Spinal cord (tissue), 10 donors: ENCODE measurements at places on chromosomes 11 and 22.
A peak's percentile ranks its signal among the peaks of the same experiment; 100 is the strongest.

DNA sequence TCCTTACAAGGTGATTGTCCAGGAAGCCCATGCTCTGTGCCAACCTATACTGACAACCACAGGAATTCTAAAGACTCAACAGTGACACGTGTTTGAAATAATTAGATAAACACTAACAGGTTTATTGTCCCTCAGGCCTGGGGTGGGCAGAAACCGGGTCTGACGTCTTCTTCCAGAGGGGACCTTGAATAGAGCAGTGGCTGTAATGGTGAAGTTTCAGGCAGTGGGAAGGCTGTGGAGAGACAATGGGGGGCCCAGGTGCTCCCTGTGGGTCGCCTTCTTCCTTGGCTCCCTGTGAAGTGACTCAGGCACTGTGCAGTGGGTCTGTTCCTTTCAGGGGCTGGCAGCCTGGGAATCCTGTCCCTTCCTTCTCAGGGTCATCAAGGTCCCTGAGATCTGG lies 54.6 kb downstream of the OTOG start:
- DNase-seq, result no peak
- no peaks in the 10 kb centered on the region for H3K27me3 ChIP-seq
- H3K27ac ChIP-seq, result no peak overlapping the region
- H3K4me1 ChIP-seq, result peaks cover 7% of the 10 kb centered on the region
- no peak overlapping the region for H3K4me3 ChIP-seq

- H3K27me3 ChIP-seq, result no peaks in the 10 kb centered on the region
- no peaks in the 10 kb centered on the region for H3K4me1 ChIP-seq
- H3K4me3 ChIP-seq, result no peak overlapping the region
Measured at GRCh38 chr11:82680252-82680651, 53.4 kb downstream of the FAM181B start.

GRCh38 chr11:95152876-95153856 lies 63.5 kb downstream of the ENDOD1 start:
- H3K27me3 ChIP-seq, result peaks cover 4% of the 10 kb centered on the region
- no peak overlapping the region for H3K4me3 ChIP-seq
- H3K4me1 ChIP-seq, result peaks cover 27% of the 10 kb centered on the region
- no peak overlapping the region for H3K27ac ChIP-seq
- no peak for DNase-seq

GRCh38 chr22:30327864-30328345 lies 1.2 kb upstream of the TBC1D10A start:
- no peak for DNase-seq
- no peak overlapping the region for H3K4me3 ChIP-seq
- peaks cover 27% of the 10 kb centered on the region for H3K36me3 ChIP-seq

DNA sequence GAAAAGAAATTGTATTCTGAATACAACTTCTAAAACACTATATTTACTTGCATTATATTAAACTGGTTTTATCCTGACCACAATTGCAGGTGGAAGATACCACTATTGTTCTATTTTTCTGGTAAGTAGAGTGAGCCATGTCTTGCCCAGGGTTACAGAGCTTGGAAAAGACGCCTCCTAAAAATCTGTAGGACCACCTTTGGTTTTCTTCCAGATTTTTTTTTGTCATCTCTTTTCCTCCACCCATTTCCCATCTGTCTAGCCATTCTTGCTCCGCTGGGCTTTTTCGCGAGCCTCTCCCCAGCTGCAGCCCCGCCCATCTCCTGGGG lies 294 bp upstream of the MTMR3 start:
- no peaks in the 10 kb centered on the region for H3K36me3 ChIP-seq
- H3K27ac ChIP-seq, result no peak overlapping the region
- peaks cover 6% of the 10 kb centered on the region for H3K4me1 ChIP-seq
- no peaks in the 10 kb centered on the region for H3K27me3 ChIP-seq
- peak overlapping the region; percentile 19 for H3K4me3 ChIP-seq

GRCh38 chr11:33881651-33882503 lies 10.0 kb downstream of the LMO2 start:
- no peak for DNase-seq
- H3K27ac ChIP-seq, result no peak overlapping the region
- H3K4me3 ChIP-seq, result no peak overlapping the region
- H3K27me3 ChIP-seq, result peaks cover 2% of the 10 kb centered on the region

DNA sequence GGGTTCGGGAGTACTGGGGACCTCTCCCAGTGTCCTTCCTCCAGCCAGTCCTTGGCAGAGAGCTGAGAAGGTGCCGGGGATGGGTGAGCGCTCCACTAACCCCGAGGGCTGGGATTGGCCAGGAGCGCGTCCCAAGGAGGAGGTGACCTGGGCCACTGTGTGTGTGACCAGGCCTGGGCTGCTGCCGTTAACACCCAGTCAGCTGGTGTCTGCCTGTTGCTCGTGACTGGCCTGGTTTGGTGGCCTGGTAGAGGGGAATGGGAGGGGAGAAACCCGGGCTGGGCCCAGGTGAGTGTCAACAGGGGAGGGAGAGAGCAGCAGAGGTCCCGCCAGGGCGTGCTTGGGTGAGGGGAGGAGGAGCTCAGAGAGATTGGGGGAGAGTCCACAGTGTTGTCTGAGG lies 29.9 kb upstream of the GRAMD4 start:
- peaks cover 51% of the 10 kb centered on the region for H3K36me3 ChIP-seq
- H3K27ac ChIP-seq, result no peak overlapping the region
- peaks cover 83% of the 10 kb centered on the region for H3K4me1 ChIP-seq
- H3K27me3 ChIP-seq, result no peaks in the 10 kb centered on the region

- no peaks in the 10 kb centered on the region for H3K27me3 ChIP-seq
- no peak overlapping the region for H3K4me3 ChIP-seq
- H3K27ac ChIP-seq, result no peak overlapping the region
Measured at GRCh38 chr22:48722661-48723060, 1105.0 kb downstream of the BRD1 start.

DNA sequence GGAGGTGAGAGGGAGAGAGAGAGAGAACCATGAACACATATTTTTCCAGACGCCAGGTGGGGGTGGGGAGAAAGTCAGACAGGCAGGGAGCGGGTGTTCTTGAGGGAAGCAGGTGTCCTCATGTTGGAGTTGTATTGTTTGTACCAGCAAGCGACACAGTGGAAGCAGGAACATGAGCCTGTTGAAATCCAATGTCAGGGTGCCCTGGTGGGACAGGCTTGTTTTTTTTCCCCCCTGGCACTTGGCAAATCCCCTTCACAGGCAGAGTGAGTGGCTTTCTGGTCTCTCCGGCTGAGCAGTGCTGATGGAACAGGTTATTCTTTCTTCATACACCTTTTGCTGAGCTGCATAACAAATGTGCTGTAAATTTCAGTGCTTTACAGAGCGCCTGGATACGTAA lies 125.6 kb downstream of the GRIK4 start:
- H3K4me1 ChIP-seq, result peaks cover 23% of the 10 kb centered on the region
- H3K4me3 ChIP-seq, result no peak overlapping the region
- no peaks in the 10 kb centered on the region for H3K36me3 ChIP-seq
- DNase-seq, result no peak
- no peaks in the 10 kb centered on the region for H3K27me3 ChIP-seq

DNA sequence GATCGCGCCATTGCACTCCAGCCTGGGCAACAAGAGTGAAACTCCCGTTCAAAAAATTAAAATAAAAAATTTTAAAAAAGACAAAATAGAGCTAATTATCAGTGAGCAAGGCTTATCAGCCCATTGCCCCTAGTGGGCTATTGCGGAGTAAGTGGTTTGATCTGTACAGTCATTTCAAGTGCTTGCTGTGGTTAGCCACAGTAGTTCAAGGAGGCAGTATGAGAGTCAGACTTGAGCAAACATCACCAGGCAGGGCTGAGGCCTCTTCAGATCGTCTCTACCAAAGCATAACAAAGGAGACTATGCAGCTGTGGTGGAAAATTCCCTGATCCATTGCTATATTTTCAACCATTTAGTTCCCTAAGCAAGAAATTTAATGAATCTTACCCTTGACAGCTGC lies 4.3 kb upstream of the SBF2 start:
- no peak overlapping the region for H3K27ac ChIP-seq
- H3K27me3 ChIP-seq, result peaks cover 37% of the 10 kb centered on the region
- DNase-seq, result no peak
- H3K4me3 ChIP-seq, result no peak overlapping the region
- no peaks in the 10 kb centered on the region for H3K36me3 ChIP-seq

DNA sequence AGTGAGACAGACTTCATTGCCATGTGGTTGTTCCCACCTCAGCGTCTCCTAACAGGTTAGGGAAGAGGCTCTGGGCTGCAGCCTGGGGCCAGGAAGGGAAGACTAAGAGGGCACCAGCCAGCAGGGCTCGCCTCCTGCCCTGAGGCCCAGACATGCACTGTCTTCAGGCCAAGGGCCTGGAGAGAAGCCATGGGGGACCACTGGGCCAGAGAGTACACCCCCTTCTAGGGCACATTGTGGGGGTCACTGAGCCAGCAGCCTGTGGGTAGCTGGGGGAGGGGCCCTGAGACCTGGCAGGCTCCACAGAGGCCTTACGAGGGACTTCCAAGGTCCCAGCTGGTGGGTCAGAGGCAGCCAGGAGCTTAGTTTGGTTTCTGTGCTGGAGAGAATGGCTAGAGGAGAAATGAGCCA lies 25.0 kb upstream of the MYRF start:
- H3K36me3 ChIP-seq, result peaks cover 99% of the 10 kb centered on the region
- H3K4me1 ChIP-seq, result peaks cover 29% of the 10 kb centered on the region
- no peak for DNase-seq

DNA sequence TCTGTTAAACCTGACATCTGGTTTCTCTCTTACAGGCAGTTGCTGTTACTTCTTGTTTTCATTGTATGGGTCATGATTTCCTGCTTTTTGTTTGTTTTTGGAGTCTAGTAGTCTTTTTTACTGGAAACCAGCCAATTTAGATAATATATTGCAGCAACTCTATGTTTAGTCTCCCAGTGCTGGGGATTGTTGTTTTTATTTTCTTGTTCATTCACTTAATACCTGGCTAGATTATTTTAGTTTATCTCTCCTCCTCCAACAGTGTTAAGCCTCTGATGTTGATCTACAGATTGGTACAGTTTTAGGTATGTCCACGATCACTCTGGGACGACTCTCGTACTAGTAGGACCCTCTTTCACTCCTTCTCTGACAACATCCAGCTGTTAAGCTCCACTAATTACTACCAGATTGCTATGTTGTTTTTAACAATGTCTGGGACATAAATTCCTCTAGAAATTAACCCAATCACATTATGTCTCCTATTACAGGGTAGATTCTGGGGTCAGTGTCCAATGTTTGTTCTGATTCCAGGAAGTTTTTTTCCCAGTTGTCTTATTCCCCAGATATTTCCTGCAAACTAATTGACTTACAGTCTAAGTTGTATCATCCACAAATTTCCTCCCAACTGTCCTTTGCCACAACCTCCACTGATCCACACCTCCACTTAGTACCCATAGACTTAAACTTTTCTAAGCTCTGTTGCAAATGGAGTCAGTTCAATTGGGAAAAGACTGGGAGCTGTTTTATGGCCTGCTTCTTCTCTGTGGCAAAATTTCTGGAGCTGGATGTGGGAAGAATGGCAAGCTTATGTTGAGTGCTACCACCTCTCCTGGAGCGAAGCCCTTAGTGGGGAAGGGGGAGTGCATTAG lies 1280.6 kb upstream of the CNTN5 start:
- no peak overlapping the region for H3K4me3 ChIP-seq
- no peaks in the 10 kb centered on the region for H3K4me1 ChIP-seq
- no peaks in the 10 kb centered on the region for H3K27me3 ChIP-seq
- H3K36me3 ChIP-seq, result no peaks in the 10 kb centered on the region
- DNase-seq, result no peak

GRCh38 chr11:29962243-29962642 lies 54.6 kb downstream of the KCNA4 start:
- no peak for DNase-seq
- no peaks in the 10 kb centered on the region for H3K27me3 ChIP-seq
- H3K27ac ChIP-seq, result no peak overlapping the region
- no peaks in the 10 kb centered on the region for H3K36me3 ChIP-seq

DNA sequence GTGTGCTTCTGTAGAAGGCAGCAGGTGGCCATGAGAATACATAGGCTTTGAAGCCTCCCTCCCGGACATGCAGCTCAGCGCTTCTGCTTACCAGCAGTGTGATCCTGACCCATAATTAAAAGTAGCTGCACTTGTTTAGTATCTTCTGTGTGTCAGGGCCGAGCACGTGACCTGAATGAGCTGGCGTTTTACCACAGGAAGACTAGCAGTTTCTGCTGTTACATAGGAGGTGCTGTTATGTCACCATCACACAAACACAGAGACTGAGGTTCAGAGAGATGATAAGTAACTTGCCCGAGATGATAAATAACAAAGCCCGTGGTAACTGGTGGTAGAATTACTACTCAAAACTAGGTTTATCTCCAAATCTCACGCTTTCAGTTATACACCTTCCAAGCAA lies 329.5 kb downstream of the OPCML start:
- no peak overlapping the region for H3K27ac ChIP-seq
- H3K36me3 ChIP-seq, result no peaks in the 10 kb centered on the region
- peaks cover 3% of the 10 kb centered on the region for H3K4me1 ChIP-seq
- no peak overlapping the region for H3K4me3 ChIP-seq
- H3K27me3 ChIP-seq, result no peaks in the 10 kb centered on the region
- DNase-seq, result no peak

GRCh38 chr11:36365907-36366306 lies 69.8 kb downstream of the PRR5L start:
- no peaks in the 10 kb centered on the region for H3K27me3 ChIP-seq
- peaks cover 8% of the 10 kb centered on the region for H3K4me1 ChIP-seq
- H3K27ac ChIP-seq, result no peak overlapping the region

DNA sequence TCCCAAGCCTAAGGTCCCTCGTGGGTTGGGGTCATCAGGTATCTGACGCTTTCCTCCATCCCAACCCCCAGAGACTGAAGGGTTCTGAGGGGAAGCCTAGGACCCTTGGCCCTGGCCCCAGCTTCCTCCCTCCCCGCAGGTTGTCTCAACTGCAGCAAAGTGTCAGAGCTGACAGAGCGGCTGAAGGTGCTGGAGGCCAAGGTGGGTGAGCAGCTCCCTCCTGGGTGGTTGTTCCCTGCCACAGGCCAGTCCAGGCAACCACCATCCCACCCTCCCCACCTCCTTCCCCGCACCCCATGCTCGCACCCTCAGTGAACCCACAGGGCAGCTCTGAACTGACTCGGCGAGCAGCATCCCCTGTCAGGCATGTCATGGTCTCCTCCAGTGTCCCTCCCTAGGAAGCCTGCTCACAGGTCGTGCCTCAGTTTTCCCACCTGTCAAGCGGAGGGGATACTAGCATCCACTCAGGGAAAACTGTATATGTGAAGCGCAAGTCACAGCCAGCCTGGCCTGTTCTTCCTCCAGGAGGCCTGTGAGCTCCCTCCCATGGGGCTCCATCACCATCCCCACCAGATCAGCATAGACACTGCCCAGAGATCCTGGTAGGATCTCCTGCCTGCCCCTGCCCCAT lies 20.8 kb downstream of the EMID1 start:
- H3K4me1 ChIP-seq, result peaks cover 26% of the 10 kb centered on the region
- H3K4me3 ChIP-seq, result no peak overlapping the region
- no peak for DNase-seq
- H3K36me3 ChIP-seq, result peaks cover 24% of the 10 kb centered on the region
- no peaks in the 10 kb centered on the region for H3K27me3 ChIP-seq
